Myocyte (in vitro differentiated cells): ENCODE measurements at places on chromosomes 2 and 18. TPM values are rescaled to one million over a fixed set of nuclear protein-coding genes. Genes with fewer than 3 reads are reported as not detected.

- peak; percentile 61 for DNase-seq
Observed at GRCh38 chr2:135791418-135792190, 45.4 kb downstream of the LCT start.

DNA sequence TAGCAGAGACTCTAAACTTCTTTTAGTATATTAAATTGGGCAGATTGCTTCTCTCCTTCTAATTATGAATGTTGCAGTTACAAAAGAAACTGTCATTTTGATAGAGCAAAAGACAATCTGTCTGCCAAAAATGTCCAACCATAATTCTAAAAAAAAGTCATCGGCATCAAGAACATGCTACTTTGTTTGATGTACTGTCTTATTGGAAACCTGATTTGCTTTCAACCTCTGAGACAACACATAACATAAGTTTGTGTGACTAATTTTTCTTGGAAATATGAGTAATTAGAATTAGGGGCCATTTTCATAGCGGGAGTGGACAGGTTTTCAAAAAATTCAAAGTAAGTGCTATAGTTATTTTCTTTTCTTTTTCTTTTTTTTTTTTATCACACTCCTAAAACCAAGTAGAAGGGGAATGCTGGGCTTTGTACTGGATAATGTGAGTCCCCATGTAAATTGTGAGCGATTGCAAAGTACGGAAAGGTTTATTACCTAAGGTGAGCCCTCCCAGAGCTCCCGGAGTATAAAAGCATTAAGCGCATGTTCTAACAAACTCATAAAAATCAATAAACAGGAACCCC is 59.1 kb downstream of the ZEB2 start:
- DNase-seq = no peak

- DNase-seq = no peak
Observed at GRCh38 chr2:28375742-28376631, 16.7 kb upstream of the FOSL2 start.

- DNase-seq = no peak
Observed at GRCh38 chr18:68456985-68457384, 257.9 kb downstream of the TMX3 start.

DNA sequence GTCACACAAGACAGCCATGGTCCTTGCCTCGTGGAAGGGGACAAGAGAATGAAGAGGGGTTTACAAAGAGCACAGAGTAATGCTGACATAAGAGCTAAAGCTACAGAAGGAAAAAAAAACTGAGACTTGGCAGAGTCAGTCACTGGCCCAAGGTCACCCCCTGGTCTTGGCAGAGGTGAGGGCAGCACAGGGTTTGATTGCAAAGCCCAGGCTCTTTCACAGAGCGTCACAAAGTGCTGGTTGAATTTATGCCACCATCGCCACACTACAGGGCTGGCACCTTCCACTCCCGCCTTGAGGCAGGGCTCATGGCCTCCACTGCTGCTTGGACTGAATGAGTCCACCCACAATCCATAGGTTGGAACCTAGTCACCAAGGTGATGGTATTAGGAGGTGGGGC is 190.2 kb downstream of the INHBB start:
- no peak for DNase-seq

DNA sequence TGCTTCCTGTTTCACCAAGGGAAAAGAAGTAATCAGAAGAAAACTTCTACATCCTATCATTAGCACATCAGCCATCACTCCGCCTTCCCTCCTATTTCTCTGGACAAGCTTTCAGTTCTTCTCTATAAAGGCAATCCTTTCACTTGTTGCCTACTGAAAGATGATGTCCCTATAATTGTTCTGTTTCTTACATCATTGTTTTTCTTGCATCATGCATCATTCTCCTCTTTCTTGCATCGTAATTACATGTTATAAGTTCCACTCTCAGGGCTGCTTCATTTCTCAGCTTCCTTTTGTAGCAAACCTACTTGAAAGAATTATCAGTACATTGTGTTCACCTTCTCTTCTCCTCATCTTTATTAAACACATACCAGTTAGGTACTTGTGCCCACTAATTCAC is 7.2 kb downstream of the SLC30A6 start:
- no peak for DNase-seq

GRCh38 chr2:9660781-9661180 is 30.0 kb upstream of the YWHAQ start:
- no peak for DNase-seq

DNA sequence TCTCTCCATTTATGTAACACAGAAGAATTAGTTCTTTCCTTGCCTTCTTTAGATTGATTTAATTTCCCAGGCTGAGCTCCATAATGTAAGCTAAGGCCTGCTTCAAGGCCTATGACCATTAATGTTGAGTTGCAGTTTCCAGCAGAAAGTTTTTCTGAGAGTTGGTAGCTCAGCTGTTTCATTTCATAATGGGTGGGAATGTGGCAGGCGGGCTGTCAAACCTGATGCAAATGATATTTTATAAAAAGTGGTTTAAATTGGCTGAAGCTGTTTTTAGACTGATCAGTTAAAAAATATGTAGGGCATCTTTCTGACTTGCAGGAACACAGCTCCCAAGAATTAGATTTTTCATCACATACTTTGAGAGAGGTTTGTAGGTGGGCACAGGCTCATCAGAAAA is 40.4 kb upstream of the FSHR start:
- DNase-seq = no peak

DNA sequence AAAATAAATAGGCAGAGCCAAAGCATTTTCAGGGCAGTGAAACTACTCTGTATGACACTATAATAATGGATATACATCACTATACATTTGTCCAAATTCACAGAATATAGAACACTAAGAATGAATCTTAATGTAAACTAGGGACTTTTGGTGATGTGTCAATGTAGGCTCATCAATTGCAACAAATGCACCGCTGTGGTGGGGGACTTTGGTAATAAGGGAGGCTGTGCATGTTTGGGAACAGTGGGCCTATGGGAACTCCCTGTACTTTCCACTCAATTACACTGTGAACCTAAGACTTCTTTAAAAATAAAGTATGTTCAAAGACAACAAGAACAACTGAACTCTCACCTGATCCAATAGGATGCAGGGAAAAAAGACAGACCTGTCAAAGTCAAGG is 220.7 kb downstream of the CMPK2 start:
- no peak for DNase-seq

- no peak for DNase-seq
Observed at GRCh38 chr2:23208339-23208738, 176.6 kb upstream of the KLHL29 start.

GRCh38 chr2:48080534-48081316 is 174.4 kb upstream of the FBXO11 start:
- DNase-seq = no peak

DNA sequence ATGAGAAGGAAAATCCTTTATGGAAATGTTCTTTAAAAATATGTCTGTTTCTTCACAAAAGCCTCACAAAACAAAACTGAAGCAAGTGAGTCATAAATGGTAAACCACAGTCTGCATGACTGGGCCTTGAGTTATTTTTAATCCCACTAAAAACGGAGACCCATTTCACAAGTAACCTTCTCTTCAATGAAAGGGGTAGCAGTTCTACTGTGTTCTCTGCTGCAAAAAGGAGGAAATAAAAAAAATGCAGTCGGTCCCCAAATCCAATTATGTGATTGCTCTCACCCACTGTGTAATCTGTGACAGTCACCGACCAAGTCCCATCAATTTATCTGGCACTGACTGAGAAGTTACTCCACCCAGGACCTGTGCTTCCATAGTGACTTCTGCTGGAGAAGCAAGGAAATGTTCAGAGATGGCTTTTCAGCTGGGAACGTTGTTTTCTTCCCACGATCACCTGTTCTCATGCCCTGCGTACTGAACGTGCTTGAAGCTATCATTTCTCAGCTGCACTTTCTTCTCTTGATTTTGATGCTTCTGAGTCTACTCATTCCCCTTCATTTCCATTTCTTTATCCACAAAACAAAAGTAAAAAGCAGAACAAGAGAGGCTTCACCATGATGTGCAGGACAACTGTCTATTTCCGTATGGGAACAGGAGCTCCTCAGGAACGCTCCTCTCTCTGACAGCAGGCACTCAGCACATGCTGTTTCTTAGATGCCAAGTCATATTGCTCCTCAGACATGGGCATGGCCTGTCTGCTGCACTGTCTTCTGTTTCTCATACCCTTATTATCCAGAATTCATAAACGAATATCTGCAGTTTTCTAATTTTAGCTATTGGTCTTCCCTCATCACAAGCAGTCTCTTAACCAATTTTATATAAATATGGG is 80.0 kb upstream of the TMEM200C start:
- no peak for DNase-seq

GRCh38 chr18:61982475-61982874 is 89.7 kb upstream of the RNF152 start:
- DNase-seq = no peak

SP5 gene
- total RNA-seq = not detected in 2 replicates

RSAD2 gene
- not detected in 2 replicates for total RNA-seq

SRD5A2 gene
- total RNA-seq = 0.10 and 0.19 TPM in 2 replicates

CFAP53 gene
- total RNA-seq = 0.10 and 0.27 TPM in 2 replicates

MFSD6 gene
- 12.4 and 14.0 TPM in 2 replicates for total RNA-seq
